Right forelimb (tissue), 1 donor: ENCODE measurements at places on chromosomes 13 and 19.

- no peak for DNase-seq
Measured at GRCh38 chr13:39729156-39729555, 73.7 kb downstream of the COG6 start.

DNA sequence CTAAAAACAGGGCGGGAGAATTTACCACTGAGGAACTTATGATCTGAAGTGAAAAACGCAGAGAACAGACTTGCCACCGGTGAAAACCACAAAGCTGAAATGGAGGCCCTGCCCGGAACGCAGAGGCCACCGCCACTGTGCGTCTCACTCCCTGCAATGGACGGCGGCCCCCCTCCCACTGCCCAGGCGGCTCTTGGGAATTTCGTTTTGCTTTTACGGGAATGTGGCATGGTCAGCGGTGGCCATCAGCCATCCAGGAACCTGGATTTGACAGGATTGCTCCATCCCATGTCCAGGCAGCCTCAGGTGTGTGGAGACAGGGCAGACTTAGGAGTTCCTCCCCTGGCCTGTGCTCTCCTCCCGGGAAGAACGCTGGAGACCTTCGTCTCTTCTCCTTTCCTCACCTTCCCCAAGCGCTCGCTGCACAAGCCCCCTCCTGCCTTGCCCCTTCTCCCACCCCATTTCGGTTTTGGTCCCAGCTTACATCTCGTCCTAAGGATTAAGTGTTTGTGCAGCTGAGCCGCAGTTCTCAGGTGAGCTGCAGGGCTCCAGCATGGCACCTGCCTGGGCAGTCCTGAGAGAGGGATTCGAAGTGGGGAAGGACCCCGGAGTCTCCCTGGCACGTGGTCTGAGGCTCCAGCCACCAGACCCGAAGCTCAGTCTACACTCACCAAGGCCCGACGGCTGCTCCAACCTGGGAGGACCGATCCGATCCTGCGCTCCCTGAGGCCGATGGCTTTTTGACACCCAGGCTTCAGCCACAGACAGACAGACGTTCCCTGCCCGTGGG is 49.9 kb downstream of the MCF2L start:
- DNase-seq = no peak

DNA sequence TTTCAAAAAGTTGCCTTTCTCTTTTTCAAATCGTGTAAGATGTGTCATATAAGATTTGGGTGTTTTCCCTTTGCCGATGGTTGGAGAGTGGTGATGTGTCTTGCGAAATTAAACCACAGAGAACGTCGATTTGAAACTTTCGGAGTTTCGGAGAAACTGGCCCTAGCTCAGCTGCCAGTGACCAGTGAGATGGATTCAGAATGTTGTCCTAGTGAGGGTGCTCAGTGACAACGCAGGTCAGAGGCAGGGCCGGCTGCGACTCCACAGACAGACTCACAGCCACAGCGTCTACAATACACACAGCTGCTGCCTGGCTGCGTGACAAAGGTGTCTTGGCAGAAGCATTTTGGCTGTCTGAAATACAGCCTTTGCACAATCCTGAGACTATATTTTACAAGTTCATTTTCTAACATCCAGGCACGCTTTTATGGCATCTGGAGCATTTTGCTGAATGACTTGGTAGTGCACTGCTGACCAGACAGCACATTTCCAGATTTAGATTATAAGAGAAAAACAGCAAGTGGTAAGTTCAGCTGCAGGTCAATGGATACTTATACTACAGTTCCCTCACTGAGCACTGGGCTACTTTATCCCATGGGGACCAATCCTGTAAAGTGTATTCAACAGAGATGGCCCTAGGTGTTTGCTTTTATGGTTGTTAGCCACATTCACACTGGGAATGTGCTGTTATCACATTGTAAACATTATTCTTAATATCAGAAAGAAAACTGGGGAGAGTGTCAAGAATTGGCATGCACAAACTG is 207.5 kb downstream of the KCNRG start:
- DNase-seq = peak; percentile 78

GRCh38 chr19:19205416-19206410 is 2.5 kb upstream of the NR2C2AP start:
- no peak for DNase-seq

DNA sequence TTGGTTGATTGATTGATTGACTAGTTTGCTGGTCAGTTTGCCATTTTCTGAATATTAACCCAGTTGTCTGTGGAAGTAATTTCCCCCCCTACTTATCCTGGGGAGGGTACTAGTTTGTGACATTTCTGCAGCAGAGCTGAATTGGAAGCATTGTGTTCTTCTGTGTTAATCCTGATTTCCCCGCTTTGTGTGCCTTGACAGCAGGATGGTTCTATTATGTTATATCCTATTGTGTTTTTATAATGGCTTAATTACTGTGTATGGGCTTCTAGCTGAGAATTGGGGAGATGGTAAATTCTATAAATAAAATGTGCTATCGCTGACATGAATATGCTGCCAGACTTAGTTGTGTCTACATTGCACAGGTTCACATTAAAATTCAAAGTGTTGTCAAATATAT is 499.7 kb downstream of the COG6 start:
- no peak for DNase-seq

GRCh38 chr13:93559718-93560117 is 333.1 kb downstream of the GPC6 start:
- DNase-seq = no peak

DNA sequence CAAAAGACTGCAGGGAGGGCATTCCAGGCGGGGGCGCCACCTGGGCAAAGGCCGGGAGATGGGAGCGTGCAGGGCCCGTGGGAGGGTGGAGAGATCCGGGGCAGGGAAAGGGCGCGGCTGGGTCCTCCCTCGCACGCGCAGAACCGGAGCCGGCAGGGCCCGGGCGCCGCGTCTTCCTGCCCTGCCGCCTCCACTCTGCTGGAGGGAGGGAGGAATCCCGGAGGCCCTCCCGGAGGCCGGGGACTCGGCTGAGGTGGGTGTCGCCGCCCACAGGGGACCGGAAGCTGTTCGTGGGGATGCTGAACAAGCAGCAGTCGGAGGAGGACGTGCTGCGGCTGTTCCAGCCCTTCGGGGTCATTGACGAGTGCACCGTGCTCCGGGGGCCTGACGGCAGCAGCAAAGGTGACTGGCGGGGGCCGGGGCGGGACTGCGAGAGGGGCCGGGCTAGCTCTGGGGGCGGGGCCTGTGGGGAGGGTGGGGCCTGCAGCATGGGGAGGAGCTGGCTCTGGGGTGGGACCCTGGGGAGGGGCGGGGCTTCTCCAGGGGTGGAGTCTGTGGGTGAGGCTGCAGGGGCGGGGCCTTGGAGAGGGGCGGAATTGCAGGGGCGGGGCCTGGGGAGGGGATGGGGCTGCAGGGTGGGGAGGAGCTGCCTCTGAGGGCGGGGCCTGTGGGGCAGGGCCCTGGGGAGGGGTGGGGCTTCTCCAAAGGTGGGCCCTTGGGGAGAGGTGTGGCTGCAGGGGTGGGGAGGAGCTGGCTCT is 51.3 kb downstream of the CELF5 start:
- peak; percentile 61 for DNase-seq

GRCh38 chr13:95920485-95920884 is 132.7 kb downstream of the UGGT2 start:
- no peak for DNase-seq

DNA sequence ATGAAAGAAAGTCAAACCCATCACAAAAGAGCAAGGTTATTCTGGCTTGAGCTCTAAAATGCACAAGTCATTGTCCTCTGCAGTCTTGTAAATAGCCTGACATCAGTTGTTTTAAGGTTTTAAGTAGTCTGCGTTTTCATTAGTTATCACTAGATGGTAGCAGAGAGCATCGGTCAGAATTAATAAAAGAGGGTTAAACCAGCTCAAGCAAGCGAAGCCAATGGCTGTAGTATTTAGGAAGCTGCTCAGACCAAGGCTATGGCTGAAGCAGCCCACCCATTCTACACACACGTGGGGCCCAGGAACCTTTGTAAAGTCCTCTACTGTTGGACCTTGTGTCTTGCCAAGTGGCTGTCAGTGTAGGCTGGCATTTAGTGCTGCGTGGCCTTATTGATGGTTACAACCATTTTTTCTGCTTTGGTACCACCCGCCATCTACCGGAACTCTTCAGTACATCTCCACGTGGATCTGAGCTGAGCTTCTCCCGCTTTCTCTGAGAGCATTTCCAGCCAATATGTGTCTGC is 13.3 kb upstream of the ZNF57 start:
- DNase-seq = no peak

- DNase-seq = no peak
Measured at GRCh38 chr13:107438251-107438650, 777.1 kb downstream of the LIG4 start.

- DNase-seq = no peak
Measured at GRCh38 chr13:42880056-42880605, 98.7 kb downstream of the FAM216B start.
